ENCODE measurements at places on chromosomes 11 and 22.
A peak's percentile ranks its signal among the peaks of the same experiment; 100 is the strongest.

DNA sequence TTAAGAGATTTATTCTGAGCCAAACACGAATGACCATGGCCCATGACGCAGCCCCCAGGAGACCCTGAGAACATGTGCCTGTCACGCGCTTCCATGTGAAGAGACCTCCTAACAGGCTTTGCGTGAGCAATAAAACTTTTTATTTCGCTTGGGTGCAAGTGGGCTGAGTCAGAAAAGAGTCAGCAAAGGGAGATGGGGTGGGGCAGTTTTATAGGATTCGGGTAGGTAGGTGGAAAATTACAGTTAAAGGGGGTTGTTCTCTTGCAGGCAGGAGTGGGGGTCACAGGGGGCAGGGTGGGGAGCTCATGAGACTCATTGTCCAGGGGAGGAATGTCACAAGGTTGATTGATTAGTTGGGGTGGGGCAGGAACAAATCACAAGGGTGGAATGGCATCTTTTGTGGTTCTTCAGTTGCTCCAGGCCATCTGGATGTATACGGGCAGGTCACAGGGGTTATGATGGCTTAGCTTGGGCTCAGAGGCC lies 77.2 kb upstream of the FTH1 start:
- no peaks in the 10 kb centered on the region for H3K36me3 ChIP-seq
- H3K4me1 ChIP-seq = no peaks in the 10 kb centered on the region
- H3K27ac ChIP-seq = no peak overlapping the region
- no peak for DNase-seq
- H3K27me3 ChIP-seq = no peaks in the 10 kb centered on the region

- no peak overlapping the region for H3K27ac ChIP-seq
- H3K4me1 ChIP-seq = peaks cover 6% of the 10 kb centered on the region
These were observed 36.3 kb upstream of the CARS1 start for GRCh38 chr11:3093281-3094191.

DNA sequence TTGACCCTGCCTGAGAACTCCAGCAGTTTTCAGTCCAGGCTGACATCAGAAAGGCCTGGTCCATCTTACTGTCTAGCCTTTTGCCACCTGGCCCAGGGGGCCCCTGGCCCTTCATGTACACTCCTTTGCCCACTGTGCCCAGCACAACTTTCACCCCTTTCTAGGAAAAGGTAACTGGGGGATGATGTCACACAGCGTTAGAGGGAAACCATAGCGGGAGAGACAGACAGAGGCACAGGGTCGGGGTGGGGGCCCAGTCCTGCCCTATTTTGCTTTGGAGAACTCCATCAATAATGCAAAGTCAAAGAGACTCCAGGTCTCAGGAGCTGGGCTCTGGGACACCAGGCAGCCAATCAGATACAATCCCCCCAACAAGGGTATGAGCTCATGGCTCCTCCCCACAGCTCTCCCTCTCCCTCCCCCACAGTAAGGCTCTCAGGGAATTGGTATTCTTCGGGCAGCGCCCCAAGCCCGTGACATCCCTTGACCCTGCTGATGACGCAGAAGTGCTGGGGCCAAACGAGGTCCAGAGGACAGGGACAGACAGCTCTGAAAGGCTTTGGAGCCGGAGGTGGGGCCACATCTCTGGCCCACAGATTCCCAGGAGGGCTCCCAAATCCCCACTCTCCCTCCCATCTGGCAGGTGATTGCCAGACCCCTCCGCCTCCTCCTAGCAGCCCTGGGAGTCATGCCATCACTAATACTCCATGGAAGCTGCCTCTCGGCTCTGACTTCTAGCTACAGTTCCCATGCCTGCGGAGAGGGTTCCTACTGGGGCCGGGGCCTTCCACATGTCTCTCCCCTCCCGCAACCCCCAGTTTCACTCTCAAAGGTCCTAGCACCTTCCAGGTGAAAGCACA lies 5.9 kb downstream of the USP2 start:
- no peak for DNase-seq
- no peaks in the 10 kb centered on the region for H3K36me3 ChIP-seq
- no peak overlapping the region for H3K27ac ChIP-seq
- H3K4me1 ChIP-seq = peaks cover 17% of the 10 kb centered on the region

DNA sequence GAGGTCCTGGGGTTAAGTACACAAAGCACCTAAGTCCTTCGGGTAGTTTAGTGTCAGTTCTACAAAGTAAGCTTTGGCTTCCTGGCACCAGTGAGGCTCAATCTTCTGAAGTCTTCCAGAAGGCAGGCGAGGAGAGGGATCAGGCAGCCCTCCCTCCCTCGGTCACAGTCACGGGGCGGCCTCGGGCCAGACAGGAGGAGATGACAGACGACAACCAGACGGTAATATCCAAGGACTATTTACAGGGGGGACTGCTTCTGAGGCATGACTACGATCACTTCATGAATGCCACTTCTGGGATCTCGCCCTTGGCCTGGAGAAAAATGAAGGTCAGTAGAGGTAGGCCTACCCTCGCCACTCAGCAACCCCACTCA lies 383 bp upstream of the TMEM223 start:
- DNase-seq = no peak
- peaks cover 71% of the 10 kb centered on the region for H3K36me3 ChIP-seq
- no peaks in the 10 kb centered on the region for H3K27me3 ChIP-seq
- peaks cover 54% of the 10 kb centered on the region for H3K4me1 ChIP-seq
- H3K27ac ChIP-seq = peak overlapping the region; percentile 84

DNA sequence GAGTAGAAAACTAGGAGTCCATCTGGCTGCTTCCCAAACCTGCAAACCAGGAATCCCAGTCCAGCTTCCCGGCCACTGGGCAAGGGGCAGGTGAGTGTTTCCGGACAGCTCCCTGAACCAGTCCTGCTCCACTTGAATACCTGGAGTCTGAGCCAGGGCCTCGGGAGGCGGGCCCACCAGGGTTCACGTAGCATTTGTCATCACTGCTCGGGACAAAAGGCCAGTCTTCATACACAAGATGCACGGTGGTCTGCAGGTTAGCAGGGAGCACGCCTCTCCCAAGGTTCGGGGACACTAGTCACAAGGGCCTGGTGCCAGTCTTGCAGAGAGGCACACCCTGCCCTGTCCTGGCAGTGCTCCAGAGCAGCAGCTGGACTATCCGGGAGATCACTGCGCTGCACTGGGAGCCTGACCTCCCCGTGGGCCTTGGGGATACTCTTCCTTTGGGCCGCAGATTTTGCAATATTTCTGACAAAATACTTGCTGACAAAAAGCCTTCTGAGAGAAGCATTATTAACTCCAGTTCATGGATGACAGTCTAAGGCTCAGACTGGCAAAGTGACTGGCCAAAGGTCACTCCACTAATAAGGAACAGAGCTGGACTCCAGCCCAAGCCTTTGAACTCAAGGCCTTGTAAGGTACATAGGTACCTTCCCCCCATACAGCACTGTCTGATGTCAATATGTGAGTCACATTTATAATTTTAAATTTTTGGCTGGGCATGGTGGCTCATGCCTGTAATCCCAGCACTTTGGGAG lies 25.1 kb downstream of the CD6 start:
- H3K27me3 ChIP-seq = no peaks in the 10 kb centered on the region
- peaks cover 87% of the 10 kb centered on the region for H3K4me1 ChIP-seq
- no peak overlapping the region for H3K27ac ChIP-seq
- no peak overlapping the region for H3K4me3 ChIP-seq

- H3K27ac ChIP-seq = no peak overlapping the region
- H3K4me1 ChIP-seq = peaks cover 52% of the 10 kb centered on the region
- H3K36me3 ChIP-seq = peaks cover 75% of the 10 kb centered on the region
- DNase-seq = no peak
- H3K4me3 ChIP-seq = no peak overlapping the region
These were observed 7.4 kb downstream of the ZDHHC5 start for GRCh38 chr11:57675176-57675941.

- H3K4me1 ChIP-seq = peaks cover 10% of the 10 kb centered on the region
- H3K27me3 ChIP-seq = no peaks in the 10 kb centered on the region
- H3K4me3 ChIP-seq = peak overlapping the region; percentile 55
- no peak for DNase-seq
- no peaks in the 10 kb centered on the region for H3K36me3 ChIP-seq
These were observed 20.0 kb upstream of the CASP12 start for GRCh38 chr11:104918113-104918824.

DNA sequence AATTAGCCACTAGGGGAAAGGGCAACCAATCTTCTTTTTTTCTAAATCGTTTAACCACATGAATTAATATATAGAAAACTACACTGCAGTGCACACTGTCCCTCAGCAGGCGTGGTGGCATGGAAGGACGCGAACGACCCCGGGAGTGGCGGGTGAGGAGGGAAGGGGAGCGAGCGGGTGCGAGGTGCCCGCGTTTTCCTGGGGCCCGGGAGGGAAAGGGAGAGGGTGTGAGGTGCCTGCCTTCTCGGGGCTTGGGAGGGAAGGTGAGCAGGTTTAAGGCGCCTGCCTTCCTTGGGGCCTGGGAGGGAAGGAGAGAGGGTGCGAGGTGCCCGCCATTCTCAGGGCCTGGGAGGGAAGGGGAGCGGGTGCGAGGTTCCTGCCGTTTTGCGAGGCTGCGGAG lies 765 bp downstream of the GAB4 start:
- H3K4me1 ChIP-seq = no peaks in the 10 kb centered on the region
- H3K27ac ChIP-seq = no peak overlapping the region
- no peaks in the 10 kb centered on the region for H3K36me3 ChIP-seq
- DNase-seq = no peak
- no peak overlapping the region for H3K4me3 ChIP-seq

- no peak overlapping the region for H3K27ac ChIP-seq
- no peak overlapping the region for H3K4me3 ChIP-seq
- peaks cover 15% of the 10 kb centered on the region for H3K27me3 ChIP-seq
- H3K4me1 ChIP-seq = peaks cover 18% of the 10 kb centered on the region
- no peak for DNase-seq
These were observed 12.3 kb downstream of the KCNJ5 start for GRCh38 chr11:128903248-128904061.

GRCh38 chr11:35978183-35978582 lies 34.3 kb downstream of the LDLRAD3 start:
- H3K4me1 ChIP-seq = no peaks in the 10 kb centered on the region
- H3K27ac ChIP-seq = no peak overlapping the region
- H3K27me3 ChIP-seq = no peaks in the 10 kb centered on the region
- no peak for DNase-seq
- H3K36me3 ChIP-seq = no peaks in the 10 kb centered on the region

GRCh38 chr11:94741022-94741679 lies 27.0 kb upstream of the AMOTL1 start:
- no peaks in the 10 kb centered on the region for H3K36me3 ChIP-seq
- no peak overlapping the region for H3K27ac ChIP-seq
- peak overlapping the region; percentile 6 for H3K4me3 ChIP-seq
- peaks cover 34% of the 10 kb centered on the region for H3K27me3 ChIP-seq
- H3K4me1 ChIP-seq = peaks cover 8% of the 10 kb centered on the region

- H3K27me3 ChIP-seq = peaks cover 2% of the 10 kb centered on the region
- no peaks in the 10 kb centered on the region for H3K4me1 ChIP-seq
- H3K27ac ChIP-seq = no peak overlapping the region
- no peak for DNase-seq
- no peak overlapping the region for H3K4me3 ChIP-seq
These were observed 565.5 kb downstream of the BRD1 start for GRCh38 chr22:49262167-49262566.

DNA sequence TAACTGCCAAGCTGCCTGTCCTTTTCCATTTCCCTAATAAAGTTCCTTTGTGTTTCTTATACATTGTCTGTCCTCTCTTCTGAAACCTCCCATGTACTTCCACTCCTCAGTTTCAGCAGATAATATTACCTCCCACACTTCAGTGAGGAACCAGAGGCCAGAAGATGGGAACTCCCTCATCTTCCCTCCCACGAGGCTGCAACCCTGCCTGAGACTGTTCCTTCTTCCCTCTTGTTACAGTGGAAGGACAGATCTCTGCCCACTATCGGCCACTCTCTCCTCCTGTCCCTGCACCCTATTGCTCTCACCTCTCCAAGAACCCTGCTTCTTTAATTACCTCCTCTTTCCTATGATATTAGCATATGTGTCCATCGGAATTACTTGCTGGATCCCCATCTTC lies 38.1 kb upstream of the SWAP70 start:
- H3K27ac ChIP-seq = no peak overlapping the region
- no peak overlapping the region for H3K4me3 ChIP-seq
- H3K27me3 ChIP-seq = no peaks in the 10 kb centered on the region
- no peaks in the 10 kb centered on the region for H3K4me1 ChIP-seq
- DNase-seq = no peak

- DNase-seq = no peak
- no peaks in the 10 kb centered on the region for H3K36me3 ChIP-seq
- H3K27ac ChIP-seq = no peak overlapping the region
These were observed 15.3 kb downstream of the CLPB start for GRCh38 chr11:72418834-72419560.

DNA sequence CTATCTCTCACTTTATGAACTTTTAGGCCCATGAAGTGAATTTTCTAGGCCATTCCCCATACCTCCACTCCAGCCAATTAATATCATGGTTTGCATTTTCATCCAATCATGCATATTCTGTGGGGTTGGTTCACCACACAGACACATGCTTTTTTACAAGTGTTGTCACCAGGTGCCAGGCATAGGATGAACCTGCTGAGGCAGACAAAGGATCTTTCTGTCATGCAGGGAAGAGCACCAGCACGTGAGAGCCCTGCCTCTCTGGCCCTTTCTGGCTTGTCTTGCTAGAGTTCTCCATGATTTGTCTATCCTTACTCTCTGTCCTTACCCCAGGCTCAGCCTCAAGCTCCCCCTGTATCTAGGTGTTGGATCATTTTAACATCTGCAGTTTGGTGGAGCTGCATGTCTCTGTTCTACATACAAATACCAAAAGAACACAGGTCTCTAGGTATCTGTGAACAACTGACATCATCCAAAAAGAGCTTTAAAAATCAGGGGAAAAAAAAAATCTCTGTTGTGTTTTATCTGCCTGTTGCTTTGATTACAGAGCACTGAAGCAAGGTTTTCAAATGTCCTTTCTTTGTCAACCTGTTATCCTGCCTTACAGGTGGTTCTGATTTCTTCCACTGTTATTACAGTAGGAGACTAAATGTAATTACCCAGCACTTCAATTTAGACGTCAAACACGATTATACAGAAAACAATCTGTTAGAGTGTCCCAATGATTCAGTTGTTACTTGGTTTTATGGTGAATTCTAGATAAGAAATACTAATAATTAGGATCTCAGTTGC lies 58.4 kb upstream of the GRAMD1B start:
- no peaks in the 10 kb centered on the region for H3K27me3 ChIP-seq
- no peak overlapping the region for H3K4me3 ChIP-seq
- H3K27ac ChIP-seq = no peak overlapping the region
- no peak for DNase-seq
- H3K4me1 ChIP-seq = no peaks in the 10 kb centered on the region

GRCh38 chr11:110374921-110375320 lies 54.8 kb upstream of the FDX1 start:
- H3K27ac ChIP-seq = no peak overlapping the region
- H3K27me3 ChIP-seq = no peaks in the 10 kb centered on the region
- no peak overlapping the region for H3K4me3 ChIP-seq
- no peaks in the 10 kb centered on the region for H3K4me1 ChIP-seq
- DNase-seq = peak; percentile 11

- DNase-seq = no peak
- no peak overlapping the region for H3K4me3 ChIP-seq
- H3K27me3 ChIP-seq = no peaks in the 10 kb centered on the region
- peaks cover 17% of the 10 kb centered on the region for H3K36me3 ChIP-seq
- H3K4me1 ChIP-seq = peaks cover 4% of the 10 kb centered on the region
These were observed 57.4 kb downstream of the BCL2L13 start for GRCh38 chr22:17695986-17696385.

Measured in CD4-positive, alpha-beta T cell (primary cell).